ENCODE measurements at places on chromosomes 2 and 18.
A peak's percentile ranks its signal among the peaks of the same experiment; 100 is the strongest.

- no peak for DNase-seq
These were observed 73.9 kb upstream of the TTC27 start for GRCh38 chr2:32553829-32554432.

DNA sequence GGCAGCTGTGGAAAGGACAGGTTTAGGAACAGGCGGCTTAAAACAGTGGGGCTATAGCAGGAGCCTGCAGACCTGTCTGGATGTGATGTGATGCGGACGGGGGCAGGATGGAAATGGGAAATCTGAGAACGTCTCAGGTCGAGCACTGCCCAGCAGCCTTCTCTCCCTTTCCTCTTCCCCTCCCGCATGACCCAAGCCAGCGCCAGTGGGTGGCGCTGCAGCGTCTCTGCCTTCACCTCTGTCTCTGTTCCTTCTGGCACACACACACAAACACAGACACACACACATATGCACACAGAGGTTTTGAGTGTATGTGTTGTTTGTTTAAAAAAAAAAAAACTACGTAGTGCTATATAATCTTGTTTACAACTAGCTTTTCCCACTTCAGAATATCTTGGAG, 82.0 kb upstream of the SLC66A3 start:
- DNase-seq: no peak

DNA sequence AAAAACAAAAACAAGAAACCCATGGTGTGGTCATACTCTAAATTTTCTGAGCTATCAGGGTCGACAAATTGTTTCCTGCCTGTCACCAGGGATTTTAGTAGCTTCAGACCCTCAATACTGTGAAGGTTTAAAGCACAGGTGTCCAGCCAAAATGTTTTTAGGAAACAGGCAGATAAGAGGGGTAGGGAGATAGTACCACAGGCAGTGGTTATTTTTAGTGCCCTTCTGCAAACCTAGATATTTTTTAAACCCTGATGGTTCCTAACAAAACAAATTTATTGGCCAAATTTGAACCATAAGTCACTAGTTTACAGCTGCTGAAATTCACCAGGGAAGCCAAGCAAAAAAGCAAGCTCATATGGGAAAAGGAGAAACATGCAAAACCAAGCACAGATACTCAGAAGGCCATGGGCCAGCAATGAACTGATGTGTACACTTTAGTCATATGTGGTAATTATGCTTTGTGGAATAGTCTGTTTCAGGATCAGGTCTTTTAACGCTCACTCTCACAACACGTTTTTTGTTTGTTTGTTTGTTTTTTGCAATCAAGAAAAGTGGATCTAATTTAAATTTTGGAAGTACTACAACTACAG, 156.8 kb upstream of the STK17B start:
- no peak for DNase-seq

- DNase-seq: no peak
These were observed 1.3 kb upstream of the NPPC start for GRCh38 chr2:231927566-231927890.

DNA sequence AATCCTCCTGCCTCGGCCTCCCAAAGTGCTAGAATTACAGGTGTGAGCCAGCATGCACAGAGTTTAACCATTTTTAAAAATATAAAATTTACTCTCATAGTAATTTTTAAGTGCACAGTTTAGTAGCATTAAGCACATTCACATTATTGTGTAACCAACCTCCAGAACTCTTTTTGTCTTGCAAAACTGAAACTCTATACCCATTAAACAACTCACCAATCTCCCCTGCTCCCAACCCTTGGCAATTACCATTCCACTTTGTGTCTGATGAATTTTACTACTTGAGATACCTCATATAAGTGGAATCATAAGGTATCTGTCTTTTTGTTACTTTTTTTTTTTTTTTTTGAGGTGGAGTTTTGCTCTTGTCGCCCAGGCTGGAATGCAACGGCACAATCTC, 112.5 kb downstream of the BMPR2 start:
- DNase-seq: no peak

GRCh38 chr2:220935789-220936321, 636.2 kb downstream of the EPHA4 start:
- no peak for DNase-seq

DNA sequence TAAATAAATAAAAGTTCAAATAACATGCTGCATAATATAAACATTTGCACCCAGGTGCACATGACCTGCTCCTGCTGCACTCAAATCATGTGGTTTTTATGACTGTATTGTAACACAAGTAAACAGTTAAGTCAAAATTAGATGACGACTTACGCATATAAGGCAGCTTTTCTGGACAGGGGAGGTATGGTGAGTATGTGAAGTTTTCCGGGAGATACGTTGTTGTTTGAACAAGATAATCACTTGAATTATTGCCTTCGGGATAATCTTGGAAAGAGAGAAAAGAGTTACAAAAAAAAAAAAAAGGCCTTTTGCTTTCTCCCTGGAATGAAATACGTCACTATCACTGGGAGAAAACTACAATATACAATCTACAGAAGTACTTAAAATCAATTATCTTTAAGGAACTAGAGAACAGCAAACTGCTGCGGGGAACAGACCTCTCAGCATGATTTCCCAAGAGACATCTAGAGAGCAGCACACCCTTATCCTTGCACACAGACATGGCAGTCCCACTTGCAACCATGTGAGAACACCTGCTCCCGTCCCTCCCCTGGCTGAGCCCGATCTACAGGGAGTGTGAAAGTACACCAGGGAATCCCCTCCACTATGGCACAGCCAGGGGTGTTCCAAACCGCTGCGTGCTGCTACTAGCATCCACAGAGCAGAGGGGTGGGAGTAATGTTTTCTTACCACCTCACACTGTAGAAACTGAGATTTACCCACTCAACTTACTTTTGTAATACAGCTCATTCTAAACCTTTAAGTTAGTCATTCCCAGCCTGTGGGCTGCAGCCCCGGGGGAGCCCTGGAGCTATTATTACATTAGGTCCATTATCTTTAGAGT, 26.3 kb downstream of the B4GALT6 start:
- DNase-seq: no peak

GRCh38 chr2:236400594-236401360, 136.6 kb upstream of the ASB18 start:
- DNase-seq: no peak

GRCh38 chr2:102929721-102930120, 167.9 kb downstream of the TMEM182 start:
- DNase-seq: no peak

GRCh38 chr2:120108749-120109148, 95.9 kb downstream of the EPB41L5 start:
- no peak for DNase-seq

DNA sequence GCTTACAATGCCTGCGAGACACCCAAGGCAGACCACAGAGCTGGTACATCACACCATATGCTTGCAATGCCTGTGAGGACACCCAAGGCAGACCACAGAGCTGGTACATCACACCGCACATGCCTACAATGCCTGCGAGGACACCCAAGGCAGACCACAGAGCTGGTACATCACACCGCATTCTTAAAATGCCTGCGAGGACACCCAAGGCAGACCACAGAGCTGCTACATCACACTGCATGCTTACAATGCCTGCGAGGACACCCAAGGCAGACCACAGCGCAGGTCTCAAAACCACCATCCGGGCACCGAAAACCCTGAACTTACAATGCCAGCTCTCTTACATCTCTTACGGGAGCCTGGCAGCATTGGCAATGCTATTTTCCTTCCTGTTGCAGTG, 799.6 kb downstream of the GALR1 start:
- DNase-seq: no peak

DNA sequence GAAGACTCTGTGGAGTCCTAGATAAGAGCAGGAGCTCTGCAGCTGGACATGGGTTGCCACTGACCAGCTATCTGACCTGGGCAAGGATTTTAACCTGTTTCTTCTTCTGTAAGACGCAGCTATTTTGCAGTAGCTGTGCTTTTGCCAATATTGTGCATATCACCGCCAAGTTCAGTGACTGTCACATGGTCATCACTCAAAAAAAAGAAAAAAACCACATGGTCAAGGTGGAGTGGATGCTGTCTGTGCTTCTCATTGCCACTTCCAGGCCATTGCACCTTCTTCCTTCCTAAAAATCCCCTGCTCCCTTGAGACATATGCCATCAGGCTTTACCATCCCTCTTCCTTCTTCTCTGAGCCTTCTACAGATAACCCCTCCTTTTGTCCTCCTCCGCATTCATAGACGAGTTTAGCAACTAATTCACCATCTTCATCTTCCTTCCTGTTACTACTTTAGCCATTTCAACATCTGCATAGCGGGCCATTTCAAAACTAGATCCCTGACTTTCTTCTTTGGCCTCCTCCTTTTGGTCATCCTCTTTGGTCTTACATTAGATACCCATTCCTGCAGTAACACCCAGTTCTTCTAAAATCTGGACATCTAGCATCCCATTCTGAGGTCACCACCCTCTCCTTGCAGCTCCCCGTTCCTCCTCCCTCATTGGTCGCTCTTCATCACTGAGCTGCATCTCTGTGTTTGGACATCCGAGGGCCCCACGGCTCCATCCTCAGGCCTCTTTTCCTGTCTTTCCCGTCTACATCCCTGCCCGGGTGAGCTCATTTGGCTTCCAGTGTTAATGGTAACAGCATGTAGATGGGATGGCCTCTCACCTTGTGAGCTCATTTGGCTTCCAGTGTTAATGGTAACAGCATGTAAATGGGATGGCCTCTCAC, 17.8 kb downstream of the RNF144A start:
- DNase-seq: no peak

GRCh38 chr2:55441280-55441892, 21.7 kb upstream of the CCDC88A start:
- no peak for DNase-seq

GRCh38 chr2:60422826-60423483, 130.5 kb downstream of the BCL11A start:
- no peak for DNase-seq

GRCh38 chr18:30967701-30968100, 74.8 kb downstream of the DSC3 start:
- DNase-seq: no peak

GRCh38 chr2:203909261-203909967, 27.1 kb upstream of the ICOS start:
- DNase-seq: peak; percentile 71

DNA sequence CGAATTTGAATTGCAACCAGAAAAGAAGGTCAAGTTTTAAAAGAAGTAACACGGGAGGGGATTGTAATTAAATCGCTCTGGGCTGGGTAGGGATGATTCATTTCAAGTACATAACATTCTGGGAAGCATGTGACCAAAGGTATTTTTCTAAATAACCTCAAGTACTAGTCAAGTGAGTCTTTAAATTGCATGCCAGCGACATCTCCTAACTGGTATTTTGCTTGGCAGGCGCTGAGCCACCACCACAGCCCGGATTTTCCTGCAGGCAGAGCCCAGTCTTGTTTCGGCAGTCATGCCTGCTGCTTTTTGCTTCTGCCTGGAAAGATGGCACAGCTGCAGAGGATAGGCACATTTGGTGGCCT, 33.7 kb upstream of the NPAS2 start:
- DNase-seq: no peak

GRCh38 chr18:10141559-10141958, 227.7 kb downstream of the VAPA start:
- DNase-seq: no peak

DNA sequence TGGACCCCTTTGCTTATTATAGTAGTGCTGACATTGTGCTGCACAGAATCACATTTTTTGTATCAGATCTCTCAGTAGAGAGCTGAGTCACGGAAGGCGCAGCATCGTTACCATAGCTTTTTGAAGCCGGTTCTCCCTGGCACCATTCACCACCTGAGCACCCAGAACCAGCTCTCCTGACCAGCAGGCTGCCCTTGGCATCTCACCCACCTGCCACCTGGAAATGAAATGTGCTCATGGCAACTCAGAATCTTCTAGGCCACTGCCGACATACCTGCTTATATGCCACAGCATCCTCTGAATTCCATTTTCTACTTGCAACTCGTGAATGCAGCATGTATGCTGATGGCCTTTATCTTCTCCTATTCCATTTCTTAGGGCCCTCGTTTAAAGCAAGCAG, 62.7 kb downstream of the COA5 start:
- no peak for DNase-seq

DNA sequence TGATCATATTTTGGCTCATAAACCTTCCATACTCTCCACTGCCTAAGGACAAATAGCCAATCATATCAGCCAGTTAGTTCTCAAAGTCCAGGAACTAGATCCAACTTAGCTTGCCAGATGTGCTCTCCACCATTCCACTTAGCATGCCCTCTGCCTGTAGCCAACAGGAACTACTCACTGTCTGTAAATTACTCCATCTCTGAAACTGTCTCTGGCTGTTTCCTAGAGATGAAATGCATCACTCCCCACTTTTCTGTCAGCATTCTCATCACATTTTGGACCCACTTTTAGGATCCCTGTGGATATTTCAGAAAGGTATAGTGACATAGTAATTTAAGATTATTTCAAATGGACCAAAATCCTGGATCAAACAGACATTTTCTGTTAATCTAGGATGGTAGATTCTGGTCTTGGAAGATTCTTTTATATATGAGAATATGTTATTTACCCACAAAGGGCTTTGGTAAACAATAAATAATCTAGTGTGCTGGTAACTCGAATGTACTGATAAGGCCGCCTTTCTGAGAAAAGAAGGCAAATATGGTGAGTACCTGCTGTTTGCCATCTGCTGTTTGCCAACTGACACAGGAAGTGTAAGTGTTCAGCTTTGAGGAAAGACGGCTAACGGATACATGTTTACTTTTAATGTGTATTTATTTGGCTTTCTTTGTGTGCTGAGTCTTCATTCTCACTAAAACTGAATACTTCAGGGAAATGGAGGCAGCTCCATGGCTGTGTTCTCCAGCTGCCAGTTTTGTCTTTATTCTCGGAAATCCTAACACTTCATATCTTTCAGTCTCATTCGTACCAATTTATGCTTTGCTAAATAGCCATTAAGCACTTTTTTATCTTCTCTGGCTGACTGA, 79.5 kb downstream of the EVA1A start:
- DNase-seq: no peak

- no peak for DNase-seq
These were observed 238.8 kb downstream of the RNF152 start for GRCh38 chr18:61653823-61654551.

GRCh38 chr2:31192851-31193392, 24.4 kb downstream of the CAPN14 start:
- no peak for DNase-seq

DNA sequence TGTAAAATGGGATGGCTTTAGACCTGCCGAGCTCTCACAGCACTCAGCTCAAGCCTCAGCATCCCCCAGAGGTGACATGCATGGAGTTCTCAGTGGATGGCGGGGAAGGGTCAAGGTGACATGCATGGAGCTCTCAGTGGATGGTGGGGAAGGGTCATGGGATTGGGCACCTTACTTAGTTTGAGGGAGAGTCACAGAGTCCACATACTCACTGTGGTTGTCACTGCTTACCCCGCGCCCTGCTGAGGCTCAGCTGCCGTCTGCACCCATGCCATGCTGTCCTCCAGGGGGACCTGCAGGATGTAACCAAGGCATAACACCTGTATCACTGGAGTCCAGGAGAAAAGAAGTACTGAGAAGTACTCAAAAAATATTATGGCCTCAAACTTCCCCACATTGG, 112.2 kb upstream of the TPO start:
- DNase-seq: no peak

DNA sequence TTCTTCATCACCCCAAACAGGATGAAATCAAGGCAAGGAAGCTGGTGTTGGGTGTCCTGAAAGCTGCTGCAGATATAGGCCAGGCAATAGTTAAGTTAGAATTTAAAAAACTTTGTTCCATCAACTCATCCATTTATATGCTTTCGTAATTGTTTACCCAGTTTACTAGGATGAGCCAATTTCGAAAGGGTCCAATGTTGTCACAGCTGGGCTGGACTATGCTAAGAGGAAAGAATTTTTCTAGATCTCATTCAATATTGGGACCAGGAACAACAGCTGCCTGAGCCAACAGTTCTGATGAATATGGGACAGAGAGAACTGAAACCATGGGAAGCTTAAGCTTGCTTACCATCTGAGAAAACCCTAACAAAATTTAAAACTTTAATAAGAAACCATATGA, 21.6 kb upstream of the SP3 start:
- no peak for DNase-seq
